Sigmoid colon (tissue), 7 donors: ENCODE measurements at places on chromosomes 13 and 19.

- peaks cover 91% of the 10 kb centered on the region for H3K4me1 ChIP-seq
- no peaks in the 10 kb centered on the region for H3K27me3 ChIP-seq
- DNase-seq = no peak
Observed at GRCh38 chr13:33188093-33188882, 97.3 kb downstream of the STARD13 start.

GRCh38 chr13:82447416-82448077 is 1434.7 kb downstream of the SLITRK1 start:
- no peaks in the 10 kb centered on the region for H3K4me1 ChIP-seq
- no peaks in the 10 kb centered on the region for H3K27me3 ChIP-seq
- no peaks in the 10 kb centered on the region for H3K36me3 ChIP-seq

DNA sequence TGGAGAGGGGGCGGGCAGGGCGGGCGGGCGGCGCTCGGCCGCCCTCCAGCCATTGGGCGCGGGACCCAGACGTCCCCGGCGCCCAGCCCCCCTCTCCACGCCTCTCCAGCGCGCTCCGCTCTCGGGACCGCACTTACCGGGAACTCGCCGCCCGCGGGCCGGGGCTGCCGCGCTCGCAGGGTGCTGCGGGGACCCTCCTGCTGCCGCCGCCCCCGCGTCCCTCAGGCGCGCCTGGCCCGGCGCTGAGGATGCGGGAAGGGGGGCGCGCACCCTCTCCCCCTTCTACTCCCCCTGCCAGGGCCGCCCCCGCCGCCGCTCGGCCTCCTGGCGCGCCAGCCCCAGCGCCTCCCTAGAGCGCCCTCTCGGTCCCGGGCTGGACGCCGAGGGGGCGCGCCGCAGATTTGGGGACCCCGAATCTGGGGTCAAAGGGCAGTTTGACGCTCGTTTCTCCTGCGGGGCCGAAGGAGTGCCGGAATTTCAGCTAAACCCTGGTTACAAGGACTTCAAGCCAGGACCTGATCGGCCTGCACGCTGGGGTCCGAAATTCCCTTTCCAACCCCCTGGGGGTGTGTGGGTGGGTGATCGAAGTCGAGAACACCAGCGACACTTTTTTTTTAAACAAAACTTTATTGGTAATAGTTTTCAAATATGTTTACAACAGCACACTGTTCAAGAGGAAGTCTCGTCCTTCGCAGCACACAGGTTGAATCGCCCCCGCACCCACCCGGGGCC is 696 bp upstream of the SAMD1 start:
- H3K36me3 ChIP-seq = peaks cover 14% of the 10 kb centered on the region
- H3K4me3 ChIP-seq = peak overlapping the region; percentile 84
- H3K27me3 ChIP-seq = no peaks in the 10 kb centered on the region

- H3K27me3 ChIP-seq = no peaks in the 10 kb centered on the region
- H3K4me1 ChIP-seq = peaks cover 12% of the 10 kb centered on the region
- no peaks in the 10 kb centered on the region for H3K36me3 ChIP-seq
Observed at GRCh38 chr13:73776151-73776785, 357.9 kb downstream of the KLF12 start.

GRCh38 chr19:31991984-31992655 is 353.3 kb upstream of the ZNF507 start:
- no peak for DNase-seq
- no peaks in the 10 kb centered on the region for H3K4me1 ChIP-seq
- H3K4me3 ChIP-seq = no peak overlapping the region
- no peaks in the 10 kb centered on the region for H3K27me3 ChIP-seq
- H3K27ac ChIP-seq = no peak overlapping the region

DNA sequence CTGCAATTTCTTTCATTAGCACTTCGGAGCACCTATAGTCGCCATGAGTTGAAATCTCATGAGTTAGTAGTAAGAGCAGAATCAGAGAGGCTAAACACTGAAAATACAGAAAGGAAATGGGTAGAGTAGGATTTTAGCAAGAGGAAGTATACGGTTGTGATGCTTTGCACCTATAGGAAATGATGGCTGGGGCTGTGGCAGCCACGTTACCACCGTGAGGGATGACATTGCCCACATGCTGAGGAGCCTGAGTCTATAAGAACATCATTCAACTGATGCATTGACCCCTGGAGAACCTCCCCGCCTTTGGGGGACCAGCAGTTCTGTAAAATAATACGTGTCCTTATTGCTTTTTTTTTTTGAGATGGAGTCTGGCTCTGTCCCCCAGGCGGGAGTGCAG is 20.4 kb downstream of the FAM187B start:
- no peaks in the 10 kb centered on the region for H3K36me3 ChIP-seq
- no peak for DNase-seq
- H3K4me1 ChIP-seq = no peaks in the 10 kb centered on the region
- H3K27ac ChIP-seq = no peak overlapping the region
- H3K4me3 ChIP-seq = no peak overlapping the region
- H3K27me3 ChIP-seq = no peaks in the 10 kb centered on the region

DNA sequence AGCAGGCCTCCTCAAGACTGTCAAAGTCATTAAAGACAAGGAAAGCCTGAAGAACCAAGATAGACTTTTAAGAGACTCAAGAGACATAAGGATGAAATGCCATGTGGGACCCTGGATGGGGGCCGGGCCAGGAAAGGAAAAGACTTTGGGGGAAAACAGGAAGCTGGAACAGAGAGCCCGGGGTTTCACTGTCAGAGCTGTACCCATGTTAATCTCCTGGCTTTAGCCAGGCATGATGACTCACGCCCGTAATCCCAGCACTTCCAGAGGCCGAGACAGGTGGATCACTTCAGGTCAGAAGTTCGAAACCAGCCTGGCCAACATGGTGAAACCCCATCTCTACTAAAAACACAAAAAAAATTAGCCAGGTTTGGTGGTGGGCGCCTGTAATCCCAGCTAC is 5.6 kb upstream of the KLF16 start:
- H3K27ac ChIP-seq = no peak overlapping the region
- H3K4me1 ChIP-seq = peaks cover 24% of the 10 kb centered on the region
- H3K36me3 ChIP-seq = no peaks in the 10 kb centered on the region
- no peak overlapping the region for H3K4me3 ChIP-seq
- no peaks in the 10 kb centered on the region for H3K27me3 ChIP-seq

- no peaks in the 10 kb centered on the region for H3K27me3 ChIP-seq
- peaks cover 38% of the 10 kb centered on the region for H3K4me1 ChIP-seq
- H3K4me3 ChIP-seq = no peak overlapping the region
Observed at GRCh38 chr19:40692212-40692551, 1.7 kb upstream of the NUMBL start.

- no peak overlapping the region for H3K4me3 ChIP-seq
- H3K27me3 ChIP-seq = no peaks in the 10 kb centered on the region
- no peak for DNase-seq
- H3K4me1 ChIP-seq = peaks cover 54% of the 10 kb centered on the region
- H3K36me3 ChIP-seq = no peaks in the 10 kb centered on the region
- no peak overlapping the region for H3K27ac ChIP-seq
Observed at GRCh38 chr13:76387566-76387965, 498.6 kb downstream of the KCTD12 start.

DNA sequence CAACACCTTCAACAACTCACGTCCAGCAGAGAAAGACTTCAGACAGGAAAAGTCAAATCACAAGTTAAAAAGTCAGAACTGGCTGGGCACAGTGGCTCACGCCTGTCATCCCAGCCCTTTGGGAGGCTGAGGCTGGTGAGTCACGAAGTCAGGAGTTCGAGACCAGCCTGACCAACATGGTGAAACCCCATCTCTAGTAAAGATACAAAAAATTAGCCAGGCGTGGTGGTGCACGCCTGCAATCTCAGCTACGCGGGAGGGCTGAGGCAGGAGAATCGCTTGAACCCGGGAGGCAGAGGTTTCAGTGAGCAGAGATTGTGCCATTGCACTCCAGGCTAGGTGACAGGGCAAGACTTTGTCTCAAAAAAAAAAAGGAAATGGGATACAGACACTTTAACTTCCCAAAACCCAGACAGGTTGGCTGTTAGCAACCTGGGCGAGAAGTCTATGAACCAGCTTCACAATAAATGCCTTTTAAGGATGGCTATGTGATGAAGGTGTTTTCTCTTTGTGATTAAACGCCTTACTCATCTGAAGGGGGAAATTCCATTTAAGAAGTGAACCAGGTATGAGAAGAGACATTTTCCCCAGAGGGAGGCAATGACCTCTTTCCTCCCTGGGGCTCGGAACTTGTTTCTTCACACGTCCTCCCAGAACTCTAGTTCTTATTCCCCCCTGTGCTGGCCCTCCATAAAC is 80.4 kb downstream of the INSR start:
- no peak overlapping the region for H3K4me3 ChIP-seq
- peaks cover 39% of the 10 kb centered on the region for H3K4me1 ChIP-seq
- no peaks in the 10 kb centered on the region for H3K27me3 ChIP-seq
- no peak overlapping the region for H3K27ac ChIP-seq
- no peak for DNase-seq

DNA sequence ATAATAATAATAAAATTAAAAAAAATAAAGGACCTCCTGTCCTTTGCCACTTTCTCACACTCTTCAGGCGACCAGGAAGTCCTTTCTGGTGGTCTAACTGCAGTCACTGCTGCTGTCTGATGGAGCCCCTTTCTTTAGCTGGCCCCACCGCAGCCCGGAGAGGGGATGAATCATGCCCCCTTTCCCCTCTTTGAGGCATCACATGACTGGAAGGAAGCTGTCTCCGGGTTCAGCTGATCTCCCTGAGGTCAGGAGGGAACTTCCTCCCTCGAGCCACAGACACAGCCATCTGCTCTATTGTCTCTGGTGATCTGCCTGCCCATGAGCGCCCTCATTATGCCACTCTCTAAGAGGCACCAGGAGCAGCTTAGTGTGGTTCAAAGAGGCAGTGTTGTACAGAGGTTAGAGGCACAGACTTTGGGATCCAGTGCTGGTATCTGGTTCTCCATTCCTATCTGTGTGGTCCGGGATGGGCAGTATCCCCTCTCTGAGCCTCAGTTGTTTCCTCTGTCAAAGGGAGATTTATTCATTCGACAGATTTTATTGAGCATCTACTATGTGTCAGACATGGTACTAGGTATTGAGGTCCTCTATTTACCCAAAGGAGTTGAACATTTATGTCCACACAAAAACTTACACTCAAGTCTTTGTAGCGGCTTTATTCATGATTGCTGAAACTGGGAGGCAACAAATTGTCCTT is 30.0 kb downstream of the VAV1 start:
- H3K4me1 ChIP-seq = peaks cover 10% of the 10 kb centered on the region
- DNase-seq = peak; percentile 67
- no peak overlapping the region for H3K4me3 ChIP-seq
- H3K27me3 ChIP-seq = no peaks in the 10 kb centered on the region

DNA sequence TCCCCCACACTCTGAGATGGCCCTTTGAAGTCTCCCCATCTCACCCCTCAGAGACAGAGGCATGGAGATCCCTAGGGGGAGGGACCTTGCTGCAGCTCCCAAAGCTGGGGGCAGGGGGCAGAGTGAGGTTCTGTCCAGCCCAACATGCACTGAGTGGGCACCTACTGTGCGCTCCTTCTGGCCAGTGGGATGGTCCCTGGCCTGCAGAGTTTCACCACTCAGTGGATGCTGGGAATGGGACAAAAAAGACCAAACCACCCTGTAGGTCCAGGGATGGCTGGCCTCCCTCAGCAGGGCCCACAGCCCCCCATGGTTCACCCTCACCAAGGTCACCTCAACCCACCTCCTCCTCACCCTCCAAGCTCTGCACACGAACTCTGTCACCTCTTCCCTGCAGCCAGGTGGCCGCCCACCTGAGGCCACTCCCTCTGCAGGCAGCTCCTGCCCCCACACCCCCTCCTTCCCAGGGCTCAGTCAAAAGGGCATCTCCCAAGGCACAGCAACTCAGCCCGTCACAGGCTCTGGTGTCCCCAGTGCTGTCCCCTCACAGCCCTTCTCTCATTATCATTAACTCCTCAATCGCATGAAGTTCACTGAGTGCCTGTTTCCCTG is 16.1 kb downstream of the CEACAM21 start:
- no peaks in the 10 kb centered on the region for H3K36me3 ChIP-seq
- H3K4me3 ChIP-seq = no peak overlapping the region
- DNase-seq = no peak
- H3K4me1 ChIP-seq = no peaks in the 10 kb centered on the region
- no peak overlapping the region for H3K27ac ChIP-seq
- H3K27me3 ChIP-seq = peaks cover 5% of the 10 kb centered on the region

GRCh38 chr13:102040812-102041211 is 361.0 kb downstream of the FGF14 start:
- H3K4me3 ChIP-seq = no peak overlapping the region
- no peaks in the 10 kb centered on the region for H3K36me3 ChIP-seq
- no peaks in the 10 kb centered on the region for H3K27me3 ChIP-seq
- DNase-seq = no peak

GRCh38 chr13:60519496-60519895 is 122.5 kb downstream of the TDRD3 start:
- no peak overlapping the region for H3K4me3 ChIP-seq
- peaks cover 12% of the 10 kb centered on the region for H3K36me3 ChIP-seq
- H3K27ac ChIP-seq = no peak overlapping the region
- no peaks in the 10 kb centered on the region for H3K4me1 ChIP-seq

DNA sequence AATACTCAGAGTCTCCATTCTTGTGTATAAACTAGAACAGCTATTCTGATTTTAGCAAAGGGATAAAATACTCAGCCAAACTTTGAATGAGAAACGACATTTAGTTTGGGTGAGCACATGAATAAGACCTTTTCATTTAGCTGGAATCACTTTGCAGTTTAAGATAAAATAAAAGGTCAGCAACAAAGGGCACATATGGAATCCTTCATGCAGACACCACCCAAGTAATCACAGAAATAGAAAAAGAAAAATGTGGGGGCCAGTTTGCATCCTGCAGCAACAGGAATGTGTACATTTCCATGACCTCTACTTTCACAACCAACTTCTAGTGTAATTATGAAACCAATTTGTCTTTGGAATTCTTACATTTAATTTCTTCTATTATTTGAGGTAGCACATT is 1637.4 kb downstream of the PCDH9 start:
- H3K27me3 ChIP-seq = no peaks in the 10 kb centered on the region
- no peak overlapping the region for H3K4me3 ChIP-seq
- no peak for DNase-seq
- H3K4me1 ChIP-seq = no peaks in the 10 kb centered on the region
- H3K36me3 ChIP-seq = no peaks in the 10 kb centered on the region

- no peaks in the 10 kb centered on the region for H3K4me1 ChIP-seq
- DNase-seq = no peak
- H3K4me3 ChIP-seq = no peak overlapping the region
Observed at GRCh38 chr19:7455600-7456296, 33.1 kb downstream of the PEX11G start.

DNA sequence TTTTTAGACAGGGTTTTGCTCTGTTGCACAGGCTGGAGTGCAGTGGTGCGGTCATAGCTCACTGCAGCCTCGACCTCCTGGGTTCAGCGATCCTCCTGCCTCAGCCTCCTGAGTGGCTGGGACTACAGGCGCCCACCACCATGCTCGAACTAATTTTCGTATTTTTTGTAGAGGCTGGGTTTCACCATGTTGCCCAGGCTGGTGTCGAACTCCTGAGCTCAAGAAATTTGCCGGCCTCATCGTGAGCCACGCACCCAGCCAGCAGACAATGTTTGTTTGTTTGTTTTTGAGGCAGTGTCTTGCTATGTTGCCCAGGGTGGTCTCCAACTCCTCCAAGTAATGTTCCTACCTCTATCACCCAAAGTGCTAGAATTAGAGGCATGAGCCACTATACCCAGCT is 879 bp upstream of the COX7A1 start:
- H3K36me3 ChIP-seq = peaks cover 26% of the 10 kb centered on the region
- H3K27ac ChIP-seq = peak overlapping the region; percentile 99
- no peaks in the 10 kb centered on the region for H3K27me3 ChIP-seq
- no peak for DNase-seq
- peaks cover 31% of the 10 kb centered on the region for H3K4me1 ChIP-seq
- no peak overlapping the region for H3K4me3 ChIP-seq
